Muscle of leg (tissue), 16 donors: ENCODE measurements at places on chromosomes 7 and 10. TPM values are rescaled to one million over a fixed set of nuclear protein-coding genes. Genes with fewer than 3 reads are reported as not detected.

DNA sequence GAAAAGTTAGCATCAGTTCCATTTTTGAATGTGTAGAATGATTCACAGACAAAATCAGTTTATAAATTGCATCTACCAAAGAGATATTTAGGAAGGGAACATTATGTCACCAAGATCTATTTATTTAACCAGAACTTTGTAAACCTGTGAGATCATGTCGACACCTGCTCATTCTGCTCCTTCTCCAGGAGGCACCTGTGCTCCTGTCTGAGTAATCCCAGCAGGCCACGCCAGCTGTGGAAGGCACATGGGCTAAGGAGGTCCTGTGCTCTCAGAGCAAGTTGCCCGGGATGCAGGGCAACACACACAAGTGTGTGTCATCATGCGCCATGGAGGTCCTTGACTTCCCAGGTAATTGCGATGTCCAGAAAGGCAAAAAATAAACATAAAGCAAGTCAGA lies 45.5 kb upstream of the ADARB2 start:
- DNase-seq: no peak

DNA sequence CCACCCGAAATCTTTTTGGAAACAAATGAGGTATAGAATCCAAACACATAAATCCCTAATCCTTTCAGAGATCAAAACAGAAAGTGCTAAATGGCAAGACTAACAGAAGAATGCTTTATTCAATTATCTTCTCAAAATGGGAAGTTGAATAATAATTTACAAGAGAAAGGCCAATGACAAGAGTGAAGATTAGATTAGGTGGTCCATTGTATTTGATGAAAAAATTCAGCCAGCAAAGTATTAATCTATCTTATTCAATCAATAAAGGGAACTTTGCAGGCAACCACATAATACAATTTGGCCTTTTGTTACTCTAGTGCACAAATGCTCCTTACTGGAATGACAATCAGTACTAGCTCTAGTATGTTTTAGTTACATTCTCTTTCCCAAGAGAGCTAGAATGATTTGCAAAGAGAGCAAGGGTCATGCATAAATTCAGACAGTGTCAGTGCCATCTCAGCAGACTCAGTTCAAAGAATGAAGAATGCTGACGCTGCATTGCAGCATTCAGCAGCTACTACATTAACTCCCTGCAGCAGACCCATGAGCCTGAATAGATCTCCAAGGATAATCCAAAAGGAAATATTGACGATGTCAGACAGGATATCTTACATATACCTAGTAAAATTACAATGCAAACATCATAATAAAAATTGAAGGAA lies 131.8 kb downstream of the ANK3 start:
- DNase-seq: peak; percentile 17

GRCh38 chr7:55787796-55788195 lies 74.8 kb downstream of the SEPTIN14 start:
- no peak for DNase-seq

- no peak for DNase-seq
Measured at GRCh38 chr7:40192036-40192435, 57.2 kb downstream of the SUGCT start.

DNA sequence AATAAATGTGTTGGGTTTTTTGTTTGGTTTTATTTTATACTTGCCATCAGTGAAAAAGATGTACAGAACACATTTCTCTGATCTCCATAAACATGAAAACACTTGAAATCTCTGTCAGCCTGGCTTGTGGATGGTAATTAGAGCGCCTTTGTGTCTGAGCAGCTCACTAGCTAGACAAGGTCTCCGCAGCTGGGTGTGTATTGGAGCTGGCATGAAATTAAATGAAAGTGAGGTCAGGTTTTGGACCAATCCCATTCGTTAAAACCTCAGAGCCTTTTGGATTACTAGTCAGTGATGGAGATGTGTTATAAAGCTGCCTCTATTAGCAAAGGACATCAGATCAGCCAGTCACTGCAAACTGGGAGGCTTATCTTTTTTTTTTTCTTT lies 2.7 kb downstream of the FRAT1 start:
- no peak for DNase-seq

- DNase-seq: no peak
Measured at GRCh38 chr7:43642897-43643630, 60.2 kb downstream of the STK17A start.

DNA sequence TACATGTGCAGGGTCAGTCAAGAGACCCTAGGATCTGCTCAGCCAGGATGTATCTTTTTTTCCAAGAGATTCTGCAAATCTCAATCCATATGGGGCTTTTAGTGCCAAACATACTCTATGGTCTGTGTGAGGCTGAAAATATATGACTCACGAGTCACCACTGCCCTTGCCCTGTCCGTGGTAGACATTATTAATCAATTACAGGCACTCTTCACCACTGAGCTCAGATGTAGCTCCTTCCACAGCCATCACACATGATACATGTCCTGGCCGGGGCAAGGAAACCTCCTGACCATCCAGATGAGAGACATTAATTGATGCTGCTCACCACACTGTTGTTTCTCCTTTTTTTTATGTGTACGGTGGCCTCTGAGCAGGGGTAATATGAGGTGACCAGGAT lies 90.2 kb upstream of the RET start:
- DNase-seq: no peak

- DNase-seq: peak; percentile 83
Measured at GRCh38 chr7:114937446-114937845, 15.6 kb downstream of the MDFIC start.

DNA sequence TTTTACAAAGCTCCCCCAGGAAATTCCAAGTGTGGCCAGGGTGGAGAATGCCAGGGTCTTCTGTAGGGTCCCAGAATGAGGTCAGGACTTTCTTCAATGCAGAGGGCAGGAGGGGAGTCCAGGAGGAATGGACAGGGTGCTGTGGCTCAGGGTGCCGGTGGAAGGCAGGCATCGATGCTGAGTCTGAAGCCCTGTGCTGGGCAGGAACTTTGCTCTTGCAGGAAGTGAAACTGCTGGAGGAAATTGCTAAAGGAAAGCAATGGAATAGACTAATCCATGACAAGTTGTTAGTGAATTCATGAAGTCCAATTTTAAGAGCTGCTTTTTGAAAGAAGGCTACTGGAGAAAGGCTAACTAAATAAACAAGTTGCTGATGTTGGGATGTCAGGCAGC lies 14.8 kb downstream of the PTPRE start:
- peak; percentile 61 for DNase-seq

- DNase-seq: peak; percentile 76
Measured at GRCh38 chr7:19121977-19122588, 4.6 kb upstream of the TWIST1 start.

GRCh38 chr10:110425684-110426293 lies 71.9 kb upstream of the DUSP5 start:
- DNase-seq: no peak

DNA sequence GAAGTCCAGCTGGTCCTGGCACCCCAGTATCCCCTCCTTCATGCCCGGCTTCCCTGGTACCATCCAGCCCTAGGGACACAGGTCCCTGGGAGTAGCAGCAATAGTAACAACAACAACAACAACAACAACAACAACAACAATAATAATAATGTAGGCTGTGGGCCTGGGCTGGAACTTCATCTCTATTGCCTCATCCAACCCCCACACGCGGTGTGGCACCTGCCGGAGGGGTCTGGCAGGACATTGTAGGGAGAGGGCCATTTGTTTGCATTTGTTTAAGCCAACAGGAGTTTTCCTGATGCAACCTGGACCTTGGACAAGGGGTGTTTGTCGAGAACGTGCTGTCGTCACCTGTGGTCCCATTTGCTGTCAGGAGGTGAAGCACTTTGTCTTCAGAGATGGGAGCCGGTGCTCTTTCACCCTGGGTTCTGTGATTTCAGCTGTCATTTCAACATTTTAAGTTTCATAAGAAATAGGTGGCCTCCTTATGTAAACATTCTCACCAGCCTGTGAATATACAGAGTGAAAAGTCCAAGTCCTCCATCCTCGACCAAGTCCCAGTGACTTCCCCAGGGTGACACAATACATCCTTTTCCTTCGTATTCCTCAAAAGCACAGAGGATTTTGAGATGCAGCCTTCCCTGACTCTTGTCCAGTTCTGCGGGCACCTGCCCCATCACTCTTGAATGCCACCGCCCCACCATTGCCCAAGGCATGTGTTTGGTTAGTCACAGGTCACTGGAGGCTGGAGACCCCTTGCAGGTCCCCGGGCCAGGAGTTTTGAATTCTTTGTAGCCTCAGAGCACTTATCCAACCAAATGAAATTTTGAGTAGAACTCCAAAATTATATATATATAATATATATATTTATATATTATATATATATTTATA lies 9.2 kb downstream of the LHPP start:
- no peak for DNase-seq

DNA sequence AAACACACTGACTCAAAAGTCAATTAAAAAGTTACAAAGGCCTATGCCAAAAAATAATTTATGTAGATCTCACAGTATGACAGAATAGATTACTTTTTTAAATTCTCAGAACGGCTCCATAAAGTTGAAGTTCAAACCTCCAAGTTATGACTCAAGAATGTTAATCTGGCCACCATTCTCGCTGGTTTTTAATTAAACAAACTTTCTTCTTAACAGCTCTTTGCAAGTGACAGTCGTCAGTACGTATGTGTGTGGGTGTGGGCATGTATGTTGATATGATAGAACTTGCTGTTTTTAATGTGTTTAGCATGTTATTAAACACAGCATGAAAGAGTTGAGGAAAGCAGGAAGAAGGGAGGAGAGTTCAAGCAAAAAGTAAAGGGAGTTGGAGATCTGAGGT lies 18.5 kb downstream of the PRKCQ start:
- DNase-seq: no peak

GRCh38 chr10:124212702-124213101 lies 119.3 kb upstream of the CHST15 start:
- no peak for DNase-seq

GRCh38 chr7:111785076-111785475 lies 222.8 kb upstream of the IMMP2L start:
- DNase-seq: peak; percentile 64

DNA sequence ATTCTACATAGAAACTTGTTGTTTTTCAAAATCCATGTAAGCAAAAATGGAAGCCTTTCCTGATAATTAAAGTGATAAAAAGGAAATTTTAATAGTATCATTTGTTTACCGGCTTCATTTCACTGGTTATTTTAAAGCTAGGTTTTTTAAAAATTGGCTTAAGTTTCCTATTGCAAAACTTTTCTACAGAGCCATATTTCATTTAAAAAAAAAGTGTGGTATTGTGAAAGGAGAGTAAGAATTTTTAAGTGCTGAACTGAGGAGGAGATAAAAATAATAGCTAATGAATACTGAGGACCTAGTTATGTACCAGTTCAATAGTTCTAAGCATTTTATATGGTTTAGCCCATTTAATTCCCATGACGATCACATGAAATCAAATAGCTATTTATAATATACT lies 172.2 kb upstream of the COL1A2 start:
- DNase-seq: no peak

GRCh38 chr7:133625046-133625445 lies 372.2 kb downstream of the EXOC4 start:
- DNase-seq: no peak

DNA sequence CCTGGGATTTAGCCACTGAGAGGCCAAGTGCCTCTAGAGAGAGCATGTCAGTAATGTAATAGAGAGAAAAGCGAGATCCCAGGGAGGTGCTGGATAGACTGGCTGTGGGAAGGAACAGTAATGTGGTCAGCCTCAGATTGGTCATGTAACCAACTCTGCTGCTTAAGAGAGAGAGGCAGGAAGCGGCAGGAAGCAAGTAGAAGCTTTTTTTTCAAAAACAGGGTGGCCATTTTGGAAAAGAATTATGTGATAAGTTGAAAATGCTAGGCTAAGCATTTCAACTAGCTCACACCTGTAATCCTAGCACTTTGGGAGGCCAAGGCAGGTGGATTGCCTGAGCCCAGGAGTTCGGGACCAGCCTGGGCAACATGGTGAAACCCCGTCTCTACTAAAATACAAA lies 3.7 kb upstream of the PCOLCE start:
- DNase-seq: no peak

GRCh38 chr7:12623885-12624498 lies 53.5 kb downstream of the SCIN start:
- peak; percentile 46 for DNase-seq

GRCh38 chr7:157113607-157114006 lies 25.1 kb upstream of the UBE3C start:
- DNase-seq: no peak

GRCh38 chr7:30309842-30310435 lies 25.5 kb downstream of the ZNRF2 start:
- DNase-seq: no peak

- DNase-seq: no peak
Measured at GRCh38 chr10:36488579-36488978, 636.8 kb upstream of the ANKRD30A start.

GRCh38 chr7:30116771-30117170 lies 18.0 kb upstream of the MTURN start:
- DNase-seq: peak; percentile 85

GRCh38 chr10:77967611-77968022 lies 41.1 kb upstream of the DLG5 start:
- peak; percentile 73 for DNase-seq

DNA sequence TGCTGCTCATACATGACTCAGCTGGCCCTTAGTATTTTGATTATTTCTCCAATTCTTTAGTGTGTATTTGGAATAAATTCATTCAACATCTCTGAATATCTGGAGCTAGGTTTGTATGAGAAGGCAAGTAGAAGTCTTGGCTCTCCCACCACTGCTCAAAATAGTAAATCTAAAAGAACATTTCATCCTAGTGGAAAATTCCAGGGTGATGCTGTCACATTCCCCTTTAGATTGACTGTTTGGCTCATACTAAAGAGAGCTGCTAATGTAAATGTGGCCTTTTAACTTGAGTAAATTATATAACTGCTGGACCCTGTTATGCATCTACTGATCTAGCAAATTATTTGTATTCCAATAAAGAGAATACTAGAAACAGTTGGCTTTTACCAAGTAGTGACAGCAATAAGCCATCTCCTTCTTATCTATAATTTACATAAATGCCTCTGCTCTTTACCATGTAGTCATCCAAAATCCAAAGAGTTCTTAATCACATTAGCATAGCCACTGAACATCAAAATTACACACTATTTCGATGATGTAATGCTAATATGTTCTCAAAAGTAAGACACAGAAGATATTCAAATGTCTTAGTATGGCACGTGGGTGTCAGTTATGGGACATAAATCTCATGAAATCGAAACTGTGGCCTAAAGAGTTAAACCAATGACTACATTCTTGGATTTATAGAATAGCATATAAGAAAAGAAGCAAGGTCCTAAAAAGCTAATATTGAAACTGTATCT lies 86.9 kb upstream of the KCND2 start:
- peak; percentile 47 for DNase-seq

MKI67 gene
- total RNA-seq: 14.4 TPM

HOXA5 gene
- 9.4 TPM for total RNA-seq

IFIT1B gene
- 1.1 TPM for total RNA-seq

CLEC2L gene
- total RNA-seq: 1.3 TPM

RELN gene
- total RNA-seq: 9.3 TPM

CPXM2 gene
- 3.9 TPM for total RNA-seq

DDC gene
- 0.09 TPM for total RNA-seq

TAC1 gene
- total RNA-seq: 2.0 TPM

GPNMB gene
- total RNA-seq: 98.1 TPM

NPTX2 gene
- 7.3 TPM for total RNA-seq

NME8 gene
- total RNA-seq: 0.22 TPM

RAPGEF5 gene
- total RNA-seq: 21.8 TPM

PLXNA4 gene
- total RNA-seq: 1.9 TPM

PRSS1 gene
- total RNA-seq: not detected

NEUROD6 gene
- 0.04 TPM for total RNA-seq

LRRD1 gene
- total RNA-seq: 0.31 TPM

PHTF2 gene
- 18.2 TPM for total RNA-seq
